Neural progenitor cell (in vitro differentiated cells): ENCODE measurements at places on chromosomes 2 and 18. TPM values are rescaled to one million over a fixed set of nuclear protein-coding genes. Genes with fewer than 3 reads are reported as not detected.

The CD28 gene
- total RNA-seq: not detected in 2 replicates

The CAPN13 gene
- 0.25 TPM in 1 of 2 replicates, not detected in the other for total RNA-seq

The C2orf66 gene
- 0.15 and 0.43 TPM in 2 replicates for total RNA-seq

DNA sequence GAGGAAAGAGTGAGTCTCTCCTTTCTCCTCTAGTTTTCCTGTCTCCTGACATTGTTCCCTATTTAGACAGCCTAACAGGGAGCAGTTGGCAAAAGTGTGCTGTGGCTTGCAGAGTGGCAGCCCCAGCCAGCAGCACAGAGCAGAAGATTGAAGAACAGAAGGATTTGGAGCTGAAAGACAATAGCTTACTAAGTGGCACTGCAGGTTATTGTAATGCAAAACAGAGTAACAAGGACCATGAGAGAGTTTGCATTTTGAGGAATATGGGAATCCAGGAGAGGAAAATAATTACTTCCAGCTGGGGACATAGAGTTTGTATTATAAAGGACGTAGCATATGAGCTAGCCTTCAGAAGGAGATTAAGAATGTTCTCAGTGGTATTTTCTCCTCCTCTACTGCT is 342.4 kb downstream of the AKAIN1 start:
- peak; percentile 42 for DNase-seq

GRCh38 chr2:53933329-53933728 is 37.5 kb downstream of the PSME4 start:
- DNase-seq: no peak

DNA sequence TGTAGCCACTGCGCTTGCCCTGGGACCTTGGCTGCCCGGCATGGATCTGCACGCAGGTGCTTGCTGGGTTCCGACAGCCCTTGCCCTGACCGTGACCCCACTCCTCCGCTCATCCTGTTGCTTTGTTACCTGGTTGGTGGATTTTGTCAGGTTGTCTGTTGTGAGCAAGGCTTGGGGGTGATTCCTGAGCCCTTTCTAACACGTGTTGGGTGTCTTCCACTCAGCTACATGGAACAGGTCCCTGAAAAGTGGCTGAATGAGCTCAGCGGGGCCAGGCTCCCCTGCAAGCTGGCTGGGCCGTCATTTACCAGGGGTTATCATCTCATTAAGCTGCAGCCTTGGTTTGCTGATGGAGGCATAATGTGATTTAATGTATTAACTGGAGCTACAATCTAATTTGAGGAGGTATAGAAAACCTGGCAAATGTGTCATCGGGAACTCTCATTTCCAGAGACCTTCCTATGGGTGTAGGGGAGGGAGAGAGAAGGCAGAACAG is 24.6 kb downstream of the RAMP1 start:
- no peak for DNase-seq

DNA sequence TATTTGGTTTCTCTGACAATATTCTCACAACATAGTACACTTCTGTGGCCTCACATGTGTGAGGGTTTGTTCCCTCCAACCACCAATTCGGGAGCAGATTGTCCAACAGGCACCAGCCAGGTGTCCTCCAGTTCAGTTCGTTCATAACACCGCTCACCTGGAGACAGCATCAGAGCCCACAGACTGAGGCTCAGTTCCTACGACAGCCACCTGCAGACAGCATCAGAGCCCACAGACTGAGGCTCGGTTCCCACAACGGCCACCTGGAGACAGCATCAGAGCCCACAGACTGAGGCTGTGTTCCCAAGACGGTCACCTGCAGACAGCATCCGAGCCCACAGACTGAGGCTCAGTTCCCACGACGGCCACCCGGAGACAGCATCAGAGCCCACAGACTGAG is 58.2 kb upstream of the SNTG2 start:
- no peak for DNase-seq

DNA sequence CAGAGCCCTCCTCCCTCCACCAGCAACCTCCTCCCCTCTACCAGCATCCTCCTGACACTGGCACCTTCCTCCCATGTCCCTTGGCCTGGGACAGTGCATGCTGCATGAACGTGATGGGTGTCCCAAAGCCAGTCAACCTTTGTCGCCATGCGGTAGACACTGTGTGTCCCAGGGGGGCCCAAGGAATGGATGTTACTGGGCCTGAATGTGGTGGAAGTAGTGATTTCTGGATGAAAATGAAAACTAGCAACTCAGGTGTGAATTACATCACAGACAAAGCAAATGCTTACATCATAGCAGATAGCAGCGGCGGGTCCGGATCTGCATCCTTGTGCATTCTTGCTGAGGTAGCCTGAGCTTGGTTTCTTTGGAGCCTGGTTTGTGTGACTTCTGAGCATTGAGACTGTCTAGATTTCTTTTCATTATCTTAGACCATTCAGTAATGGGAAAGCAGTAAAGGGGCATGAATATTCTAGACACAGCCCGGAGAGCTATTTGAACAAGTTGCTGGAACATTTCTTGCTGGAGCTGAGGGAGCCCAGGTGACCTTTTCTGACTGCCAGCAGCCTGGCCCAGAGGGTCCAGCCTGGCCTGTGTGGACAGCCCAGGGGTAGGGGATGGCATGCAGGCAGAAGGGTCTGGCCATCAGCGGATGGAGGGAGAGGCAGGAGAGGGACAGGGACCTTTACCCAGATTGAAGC is 100.4 kb downstream of the FAM210A start:
- no peak for DNase-seq

GRCh38 chr2:151792589-151792988 is 35.6 kb downstream of the ARL5A start:
- DNase-seq: peak; percentile 20

- no peak for DNase-seq
These were observed 488.1 kb upstream of the RAB12 start for GRCh38 chr18:8121101-8121500.

DNA sequence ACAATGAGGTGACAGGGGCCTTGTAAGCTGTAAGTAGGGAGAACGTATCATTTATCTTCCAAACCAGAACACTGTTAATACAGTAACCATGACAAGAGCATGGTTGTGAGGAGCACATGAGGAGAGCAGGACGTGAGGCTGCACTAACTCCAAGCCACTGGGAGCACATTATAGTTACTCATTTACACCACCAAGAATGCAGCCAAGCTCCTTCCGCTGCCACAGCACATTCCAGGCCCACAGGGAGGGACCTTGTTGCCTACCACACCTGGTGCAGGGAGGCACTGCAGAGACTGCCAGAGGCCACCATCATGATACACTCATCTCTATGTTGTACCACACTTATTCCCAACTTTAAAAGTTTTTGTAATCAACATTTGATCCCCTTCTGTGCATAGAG is 13.5 kb upstream of the SFXN5 start:
- no peak for DNase-seq

- DNase-seq: no peak
These were observed 77.7 kb upstream of the CYP1B1 start for GRCh38 chr2:38153476-38154135.

DNA sequence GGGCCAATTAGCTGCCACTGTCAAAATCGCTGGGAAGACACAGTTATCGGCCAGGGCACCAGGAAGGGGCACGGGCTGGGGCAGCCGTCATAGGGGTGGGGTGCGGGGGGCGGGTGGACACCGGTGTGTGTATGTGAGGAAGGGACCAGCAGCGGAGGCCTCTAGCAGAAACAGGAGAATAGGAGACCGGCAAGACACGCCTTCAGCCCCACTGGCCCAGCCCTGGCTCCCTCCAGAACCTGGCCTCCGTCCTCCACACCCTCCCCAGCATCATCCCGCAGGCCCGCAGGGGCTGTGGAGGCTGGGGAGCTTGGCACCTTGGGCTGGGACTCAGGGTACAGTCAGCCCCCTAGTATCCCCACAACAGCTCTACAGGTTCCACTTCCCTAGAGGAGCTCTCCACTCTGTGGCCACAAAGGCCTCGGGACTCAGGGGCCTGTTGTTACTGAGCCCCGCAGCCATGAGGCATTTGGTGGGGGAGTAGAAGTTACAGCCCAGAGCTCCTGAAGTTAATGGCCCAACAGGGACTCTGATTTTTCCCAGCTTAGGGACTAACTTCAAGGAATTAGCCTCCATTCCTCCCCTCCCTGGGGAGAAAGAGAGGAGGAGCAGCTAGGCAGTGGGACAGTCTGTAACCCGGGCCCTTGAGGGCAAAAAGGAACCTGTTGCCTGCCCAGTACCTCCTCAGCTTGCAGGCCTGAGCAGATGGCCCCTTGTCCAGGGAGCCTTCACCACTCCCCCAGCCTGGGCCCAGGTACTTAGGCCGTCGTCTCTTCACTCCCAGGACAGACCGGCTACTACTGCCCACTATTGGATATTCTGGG is 19.9 kb downstream of the SH2D6 start:
- no peak for DNase-seq
